G401 (cell line): ENCODE measurements at places on chromosomes 2 and 18.

DNA sequence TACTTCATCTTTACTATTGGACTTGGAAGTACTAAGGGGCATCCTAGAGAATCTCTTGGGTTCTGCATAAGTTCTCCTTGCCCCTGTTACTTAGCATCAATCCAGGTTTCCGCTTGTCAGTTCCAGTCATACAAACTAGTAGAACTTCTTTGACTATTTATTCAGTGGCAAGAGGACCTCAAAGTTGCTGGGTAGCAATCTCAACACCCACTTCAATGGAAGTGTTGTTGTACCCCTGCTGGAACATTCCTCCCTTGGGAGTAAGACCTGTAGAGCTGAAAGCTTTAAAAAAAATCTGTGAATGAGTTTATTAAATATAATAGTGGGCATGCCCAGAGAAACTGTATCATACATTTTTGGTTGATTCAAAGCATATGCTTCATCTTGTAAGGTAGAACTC, 27.0 kb downstream of the BIRC6 start:
- no peak for DNase-seq

DNA sequence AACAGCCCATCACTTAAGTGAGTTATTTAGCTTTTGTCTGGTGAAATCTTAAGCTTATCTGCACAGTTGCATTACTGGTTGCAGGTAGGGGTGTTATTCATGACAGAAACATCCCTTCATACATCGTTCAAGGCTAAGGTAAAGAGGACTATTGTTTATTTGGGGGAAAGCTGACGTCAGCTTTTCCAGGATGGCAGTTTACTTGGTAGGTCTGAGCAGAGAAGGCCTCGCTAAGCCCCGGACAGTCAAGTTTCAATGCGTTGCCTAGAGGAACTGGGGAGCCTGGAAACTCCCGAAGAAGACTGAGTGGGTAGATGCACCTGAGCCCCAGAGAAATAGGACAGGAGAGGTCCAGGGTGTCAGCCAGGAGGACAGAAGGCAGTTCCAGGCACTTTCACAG, 2.2 kb downstream of the RNU4ATAC start:
- DNase-seq: no peak

DNA sequence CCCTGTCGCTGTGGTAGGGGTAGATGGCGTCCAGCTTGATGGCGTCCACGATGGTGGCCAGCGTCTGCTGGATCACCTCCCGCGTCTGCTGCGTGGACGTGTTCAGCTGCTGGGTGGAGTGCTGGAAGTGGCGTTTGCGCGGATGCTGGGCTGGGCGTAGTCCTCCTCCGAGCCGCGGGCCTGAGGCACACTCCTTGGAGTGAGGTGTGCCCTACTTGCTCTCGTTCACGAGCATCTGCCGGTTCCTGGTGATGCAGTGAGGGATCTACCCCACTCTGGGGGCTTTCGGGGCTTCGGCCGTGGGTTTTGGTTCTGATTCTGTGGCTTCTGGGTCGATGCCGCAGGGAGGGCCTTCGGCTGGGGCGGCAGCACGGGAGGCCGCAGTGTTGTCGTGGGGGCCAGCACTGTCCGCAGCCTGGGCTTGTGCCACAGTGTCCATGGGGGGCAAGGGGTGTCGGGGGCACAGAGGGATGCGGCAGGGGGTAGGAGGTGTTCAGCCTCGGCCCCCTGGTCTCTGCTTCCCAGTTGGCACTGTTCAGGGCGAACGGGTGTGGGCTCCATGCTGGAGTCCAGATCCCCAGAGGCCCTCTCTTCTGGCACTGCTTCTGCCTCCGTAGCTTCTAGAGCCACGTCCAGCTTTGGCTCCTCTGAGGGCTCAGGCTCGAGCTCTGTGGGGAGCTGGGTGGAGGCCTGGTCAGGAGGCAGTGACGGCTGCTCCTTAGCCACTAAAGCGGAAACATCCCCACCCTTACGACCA, 890.6 kb upstream of the LRRTM1 start:
- no peak for DNase-seq

GRCh38 chr2:109193807-109194619, 65.0 kb downstream of the SH3RF3 start:
- no peak for DNase-seq

DNA sequence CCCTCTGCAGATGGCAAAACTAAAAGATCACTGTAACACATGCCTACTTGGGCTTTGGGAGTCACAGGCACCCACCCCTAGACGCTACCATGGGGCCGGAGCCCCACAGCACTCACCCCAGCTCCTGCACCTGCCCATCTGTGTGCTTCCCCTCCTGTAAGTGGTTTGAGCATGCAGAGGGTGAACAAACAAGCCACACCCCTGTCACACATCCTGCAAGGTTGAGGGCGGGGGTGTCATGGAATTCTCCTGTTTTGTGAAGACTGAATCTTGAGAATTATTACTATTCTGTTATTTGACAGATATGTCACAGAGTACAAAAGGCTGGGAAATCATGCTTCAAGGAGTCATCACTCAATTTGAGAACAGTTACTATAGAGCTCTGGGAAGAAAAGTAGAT, 60.9 kb downstream of the RFTN2 start:
- DNase-seq: no peak

DNA sequence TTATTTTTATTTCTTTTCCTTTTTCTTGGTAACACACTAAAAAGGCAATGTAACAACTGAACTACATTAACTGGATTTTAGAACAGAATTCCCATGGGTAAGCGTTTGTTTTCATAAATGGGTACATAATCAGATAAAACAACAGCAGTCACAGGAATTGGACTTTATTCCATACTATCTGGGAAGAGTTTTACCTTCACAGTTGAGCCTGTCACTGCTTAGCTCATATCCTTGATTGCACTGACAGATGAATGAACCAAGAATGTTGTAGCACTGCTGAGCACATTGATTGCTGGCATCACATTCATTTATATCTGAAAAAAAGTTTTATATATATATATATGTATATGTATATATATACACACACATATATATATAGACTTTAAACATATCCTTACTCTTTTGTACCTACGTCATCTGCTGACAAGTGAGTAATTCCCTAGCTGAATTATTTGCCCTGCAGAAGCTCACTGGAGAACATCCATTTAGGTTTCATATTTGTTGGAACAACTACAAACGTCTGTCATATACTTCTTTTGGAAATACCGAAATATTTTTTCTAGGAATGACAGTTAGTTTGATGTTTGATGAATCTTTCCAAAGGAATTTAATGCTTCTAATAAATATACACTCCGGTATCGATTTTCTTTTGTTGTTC, 47.0 kb downstream of the EFEMP1 start:
- no peak for DNase-seq

GRCh38 chr2:30205456-30205855, 25.9 kb upstream of the LBH start:
- no peak for DNase-seq

GRCh38 chr2:4507661-4508060, 804.3 kb downstream of the DCDC2C start:
- no peak for DNase-seq

GRCh38 chr2:112296407-112296806, 21.0 kb downstream of the ZC3H6 start:
- no peak for DNase-seq

- DNase-seq: no peak
Observed at GRCh38 chr18:255171-255570, 12.7 kb downstream of the THOC1 start.

- no peak for DNase-seq
Observed at GRCh38 chr18:58526425-58527284, 102.2 kb downstream of the ALPK2 start.

- no peak for DNase-seq
Observed at GRCh38 chr2:39128919-39129391, 8.1 kb upstream of the SOS1 start.

DNA sequence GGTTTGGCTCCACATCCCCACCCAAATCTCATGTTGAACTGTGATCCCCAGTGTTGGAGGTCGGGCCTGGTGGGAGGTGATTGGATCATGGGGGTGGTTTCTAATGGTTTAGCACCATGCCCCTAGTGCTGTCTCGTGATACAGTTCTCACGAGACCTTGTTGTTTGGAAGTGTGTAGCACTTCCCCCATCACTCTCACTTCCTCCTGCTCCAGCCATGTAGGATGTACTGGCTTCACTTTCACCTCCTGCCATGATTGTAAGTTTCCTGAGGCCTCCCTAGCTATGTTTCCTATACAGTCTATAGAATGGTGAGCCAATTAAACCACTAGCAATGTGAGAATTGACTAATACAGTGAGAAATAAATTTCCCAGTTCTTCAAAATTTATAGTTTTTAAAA, 325.9 kb downstream of the FSIP2 start:
- DNase-seq: no peak

- no peak for DNase-seq
Observed at GRCh38 chr2:117933884-117934354, 80.0 kb downstream of the CCDC93 start.

DNA sequence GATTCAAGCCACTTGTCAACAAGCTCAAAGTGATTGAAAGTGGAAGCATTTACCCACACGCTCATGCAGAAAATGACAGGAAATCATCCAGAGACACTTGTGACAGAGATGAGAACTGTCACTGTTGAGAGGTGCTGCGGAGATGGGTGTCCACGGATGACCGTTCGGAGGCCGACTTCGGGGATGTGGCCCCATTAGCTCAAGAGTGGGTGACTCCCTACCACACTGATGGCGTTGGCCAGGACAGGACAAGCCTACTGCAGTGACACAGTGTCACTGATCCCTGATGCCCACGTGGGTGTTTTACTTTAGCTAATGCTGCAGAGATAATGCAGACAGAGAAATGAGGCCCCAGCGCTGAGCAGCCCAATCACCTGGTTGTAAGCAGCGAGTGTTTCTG, 81.5 kb upstream of the YWHAQ start:
- no peak for DNase-seq

DNA sequence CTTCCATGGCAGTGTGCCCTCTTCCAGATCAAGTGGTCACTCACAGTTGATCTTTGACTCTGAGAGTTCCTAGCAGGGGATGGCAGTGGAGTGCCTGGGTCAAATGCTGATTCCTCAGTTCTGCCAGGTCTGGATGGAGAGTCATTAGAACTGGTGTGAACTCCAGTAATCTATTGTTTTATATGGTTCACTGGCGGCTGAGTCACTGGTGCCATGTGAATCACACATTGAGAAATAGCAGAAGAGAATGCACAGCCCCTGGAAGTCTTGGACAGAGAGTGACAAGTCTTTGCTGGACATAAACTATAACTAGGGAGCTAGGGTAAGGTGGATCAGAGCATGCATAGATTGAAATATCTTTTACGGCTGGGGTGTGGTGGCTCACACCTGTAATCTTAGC, 86.9 kb downstream of the EIF2AK3 start:
- no peak for DNase-seq

- DNase-seq: no peak
Observed at GRCh38 chr2:237044281-237044680, 41.4 kb upstream of the COPS8 start.

- no peak for DNase-seq
Observed at GRCh38 chr2:44925561-44926136, 15.9 kb upstream of the SIX3 start.

- no peak for DNase-seq
Observed at GRCh38 chr18:60656553-60656952, 284.0 kb upstream of the MC4R start.

DNA sequence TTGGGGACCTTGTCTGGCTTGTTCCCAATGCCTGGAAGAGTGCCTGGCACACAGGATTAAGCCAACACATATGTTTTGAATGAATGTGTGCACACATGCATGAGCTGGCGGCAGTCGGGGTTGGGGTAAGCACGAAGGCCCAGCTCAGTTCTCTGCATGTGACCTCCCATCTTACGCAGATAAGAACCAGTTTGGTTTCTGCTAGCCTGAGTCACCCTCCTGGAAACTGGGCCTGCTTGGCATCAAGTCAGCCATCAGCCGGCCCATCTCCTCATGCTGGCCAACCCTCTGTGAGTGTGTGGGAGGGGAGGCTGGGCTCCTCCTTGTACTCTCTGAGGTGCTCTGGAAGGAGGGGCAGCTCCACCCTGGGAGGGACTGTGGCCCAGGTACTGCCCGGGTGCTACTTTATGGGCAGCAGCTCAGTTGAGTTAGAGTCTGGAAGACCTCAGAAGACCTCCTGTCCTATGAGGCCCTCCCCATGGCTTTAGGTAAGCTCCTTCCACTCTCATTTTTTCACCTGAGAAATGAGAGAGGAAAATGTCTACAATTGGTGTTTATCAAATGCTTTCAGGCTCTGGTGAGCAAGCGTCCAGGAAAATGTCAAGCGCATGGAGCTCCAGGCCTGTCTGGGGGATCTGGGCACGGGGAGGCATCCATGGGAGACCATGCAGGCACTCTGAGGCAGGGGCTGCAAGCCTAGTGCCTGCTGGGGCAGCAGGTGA, 9.7 kb upstream of the IL1RN start:
- DNase-seq: no peak

DNA sequence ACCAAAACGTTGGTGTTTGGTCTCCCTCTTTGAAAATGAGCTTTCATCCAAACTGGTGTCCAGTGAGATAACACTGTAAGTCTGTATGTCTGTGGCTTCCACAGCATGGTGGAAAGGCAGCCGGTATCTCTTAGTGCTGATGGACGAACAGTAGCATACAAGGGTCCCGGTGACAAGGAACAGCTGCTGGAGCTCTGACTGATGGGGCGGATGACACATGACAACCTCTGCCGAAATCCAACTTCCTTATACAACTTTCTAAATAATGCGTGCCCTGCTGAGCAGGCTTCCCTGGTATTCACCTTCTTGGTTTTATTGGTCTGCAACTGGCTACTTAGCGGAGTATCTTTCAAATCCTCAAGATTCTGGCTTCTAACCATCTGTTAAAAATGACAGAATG, 216.2 kb downstream of the SRBD1 start:
- no peak for DNase-seq

DNA sequence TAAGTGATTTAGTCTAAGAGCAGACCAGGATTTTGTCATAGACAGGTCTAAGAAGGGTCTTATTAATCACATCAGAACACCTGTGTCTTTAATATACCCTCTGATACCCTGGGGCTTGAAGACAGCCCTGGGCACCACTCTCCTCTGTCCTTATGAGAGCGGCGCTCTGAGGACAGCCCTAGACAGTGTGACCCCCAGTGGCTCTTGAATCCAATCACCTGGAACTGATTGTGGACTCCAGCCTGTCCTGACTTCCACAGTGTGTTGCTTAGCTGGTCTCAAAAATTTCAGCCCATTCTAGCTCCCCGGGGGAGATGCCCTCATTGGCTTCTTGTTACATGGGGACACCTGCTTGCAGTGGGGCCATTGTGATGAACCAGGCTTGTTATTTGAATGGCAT, 195.8 kb upstream of the SMAD2 start:
- no peak for DNase-seq

DNA sequence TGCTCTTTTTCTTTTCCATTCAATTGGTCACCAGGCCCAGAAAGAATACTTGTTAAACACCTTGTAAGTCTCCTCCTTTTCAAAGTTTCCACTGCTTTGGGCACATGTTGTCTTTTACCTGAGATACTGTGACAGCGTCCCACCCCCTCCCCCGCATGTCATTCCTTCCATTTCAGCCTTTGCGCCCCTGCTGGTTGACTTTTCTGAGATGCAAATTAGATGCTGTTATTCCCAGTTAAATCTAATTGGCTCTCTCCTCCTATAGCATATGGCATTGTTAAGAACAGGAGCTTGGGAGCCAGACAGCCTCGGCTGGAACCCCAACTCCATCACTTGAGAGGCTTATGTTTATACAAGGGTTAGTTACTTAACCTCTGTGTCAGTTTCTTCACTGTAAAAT, 80.3 kb upstream of the GAREM1 start:
- no peak for DNase-seq

- DNase-seq: no peak
Observed at GRCh38 chr2:153311432-153311831, 167.1 kb downstream of the RPRM start.
